Psoas muscle (tissue), 8 donors: ENCODE measurements at places on chromosomes 11 and 22. TPM values are rescaled to one million over a fixed set of nuclear protein-coding genes. Genes with fewer than 3 reads are reported as not detected.

- no peak for DNase-seq
These were observed 37.3 kb upstream of the XBP1 start for GRCh38 chr22:28837640-28838039.

DNA sequence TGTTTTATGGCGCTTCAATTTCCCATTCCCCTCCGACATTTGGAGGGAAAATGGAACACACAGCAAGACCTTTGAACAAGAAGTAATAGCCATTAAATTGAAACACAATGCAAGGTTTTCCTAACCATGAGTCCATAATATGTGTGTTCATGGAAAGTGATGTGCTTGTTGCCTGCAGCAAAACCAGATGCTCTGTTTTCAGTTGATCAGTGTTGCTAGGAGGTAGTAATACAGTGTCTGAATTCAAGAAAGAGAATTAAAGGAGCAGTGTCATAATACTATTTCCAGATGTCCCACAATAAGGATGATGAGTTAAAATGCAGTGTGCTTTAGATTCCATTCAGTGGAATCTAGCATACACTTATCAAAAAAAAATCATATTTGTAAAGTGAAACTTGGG, 637.4 kb upstream of the API5 start:
- no peak for DNase-seq

- no peak for DNase-seq
These were observed 22.6 kb downstream of the CALCA start for GRCh38 chr11:14949437-14950147.

GRCh38 chr11:34140149-34140548, 34.7 kb downstream of the NAT10 start:
- no peak for DNase-seq

DNA sequence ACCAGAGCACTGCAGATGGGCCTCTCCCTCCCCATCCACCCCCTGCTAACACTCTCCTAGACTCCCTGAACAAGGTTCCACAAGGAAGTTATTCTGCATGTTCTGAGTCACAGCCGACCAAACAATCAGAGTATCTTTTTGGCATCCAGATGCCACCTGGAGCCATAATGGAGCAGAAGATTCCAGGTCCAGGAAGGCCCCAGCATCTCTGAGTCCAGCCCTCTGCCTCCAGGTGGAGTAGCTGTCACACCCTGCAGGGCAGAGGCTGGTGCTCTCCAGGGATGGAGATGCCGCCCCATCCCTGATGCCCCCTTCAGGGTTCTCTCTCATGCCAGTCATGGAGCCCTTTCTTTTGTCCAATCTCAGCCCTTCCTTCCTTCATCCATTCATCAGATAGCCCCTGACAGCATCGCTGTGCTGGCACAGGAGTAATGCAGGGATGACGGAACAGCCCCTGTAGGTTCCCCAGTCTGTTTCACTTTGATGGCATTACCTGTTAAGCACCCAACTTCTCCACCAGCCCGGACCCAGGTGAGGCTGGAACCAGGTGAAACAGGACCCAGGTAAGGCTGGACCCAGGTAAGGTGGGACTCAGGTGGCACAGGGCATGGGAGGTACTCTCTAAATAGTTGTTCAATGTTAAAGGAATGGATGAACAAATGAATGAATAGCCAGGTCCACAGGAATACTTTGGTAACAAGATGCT, 20.1 kb upstream of the TSKU start:
- no peak for DNase-seq

DNA sequence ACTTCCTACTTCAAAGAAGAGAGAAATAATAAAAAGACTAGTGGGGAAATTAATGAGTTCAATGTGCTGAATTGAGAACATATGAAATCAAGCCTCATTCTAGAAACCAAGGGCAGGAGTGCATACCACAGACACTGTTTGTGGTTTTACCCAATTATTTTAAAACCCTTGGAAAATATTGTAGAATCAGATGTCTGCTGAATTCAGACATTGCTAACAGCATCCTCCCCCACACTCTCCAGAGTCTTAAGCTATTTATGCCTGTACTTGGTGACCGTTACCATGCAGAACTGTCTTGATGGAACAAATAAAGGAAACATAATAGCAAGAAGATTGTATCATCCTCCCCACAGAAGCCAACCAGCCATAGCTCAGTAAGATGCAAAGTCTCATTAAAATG, 850.1 kb downstream of the NTM start:
- no peak for DNase-seq

GRCh38 chr11:118290923-118291322, 13.6 kb upstream of the CD3E start:
- no peak for DNase-seq

DNA sequence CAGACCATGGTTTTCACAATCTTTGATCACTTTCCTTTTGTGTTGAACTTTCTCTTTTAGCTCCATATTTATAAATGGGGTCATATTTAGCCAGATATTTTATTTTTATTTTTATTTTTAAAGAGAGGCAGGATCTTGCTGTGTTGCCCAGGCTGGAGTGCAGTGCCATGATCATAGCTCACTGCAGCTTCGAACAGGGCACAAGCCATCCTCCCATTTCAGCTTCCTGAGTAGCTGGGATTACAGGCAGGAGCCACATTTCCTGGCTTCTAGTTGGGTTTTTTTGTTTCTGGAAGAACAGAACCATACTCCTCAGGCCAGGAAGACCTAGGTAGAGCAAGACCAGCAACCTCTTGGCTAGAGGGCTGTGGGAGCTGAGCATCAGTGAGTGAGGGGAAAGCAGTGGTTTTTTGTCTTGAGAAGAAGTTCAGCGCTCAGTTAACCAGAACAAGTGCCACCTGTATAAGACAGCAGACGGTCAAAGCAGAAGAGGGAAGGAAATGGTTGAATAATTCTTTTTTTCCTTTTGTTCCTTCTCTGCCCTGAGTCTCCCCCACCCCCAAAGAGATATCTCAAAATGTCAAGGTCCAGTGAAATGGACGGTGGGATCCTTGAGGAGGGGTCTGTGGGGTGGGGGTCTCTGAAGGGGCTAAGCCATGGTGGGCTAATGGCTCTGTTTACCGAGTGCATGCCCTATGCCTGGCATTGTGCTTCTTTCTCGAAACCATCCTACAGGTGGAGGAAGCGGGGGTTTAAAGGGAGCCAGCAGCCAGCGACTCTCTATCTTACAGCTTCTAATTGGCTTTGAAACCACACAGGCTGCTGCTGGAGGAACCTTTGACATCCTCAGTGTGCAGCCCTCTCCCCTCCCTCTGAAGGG, 63.0 kb downstream of the PTPRJ start:
- no peak for DNase-seq

- no peak for DNase-seq
These were observed 65.5 kb downstream of the ARHGAP42 start for GRCh38 chr11:100752371-100753171.

GRCh38 chr11:10381736-10382135, 73.3 kb upstream of the AMPD3 start:
- no peak for DNase-seq

Gene CSNK1E
- 41.4 TPM for total RNA-seq

Gene SLC25A18
- total RNA-seq: 0.56 TPM

Gene GALR3
- not detected for total RNA-seq

Gene LZTR1
- total RNA-seq: 23.4 TPM

Gene MEI1
- 0.30 TPM for total RNA-seq

Gene TCN2
- total RNA-seq: 5.5 TPM
